ENCODE measurements at places on chromosomes 7 and 10. TPM values are rescaled to one million over a fixed set of nuclear protein-coding genes. Genes with fewer than 3 reads are reported as not detected.

- no peak for DNase-seq
Measured at GRCh38 chr10:105986912-105987635, 1177.4 kb downstream of the SORCS1 start.

DNA sequence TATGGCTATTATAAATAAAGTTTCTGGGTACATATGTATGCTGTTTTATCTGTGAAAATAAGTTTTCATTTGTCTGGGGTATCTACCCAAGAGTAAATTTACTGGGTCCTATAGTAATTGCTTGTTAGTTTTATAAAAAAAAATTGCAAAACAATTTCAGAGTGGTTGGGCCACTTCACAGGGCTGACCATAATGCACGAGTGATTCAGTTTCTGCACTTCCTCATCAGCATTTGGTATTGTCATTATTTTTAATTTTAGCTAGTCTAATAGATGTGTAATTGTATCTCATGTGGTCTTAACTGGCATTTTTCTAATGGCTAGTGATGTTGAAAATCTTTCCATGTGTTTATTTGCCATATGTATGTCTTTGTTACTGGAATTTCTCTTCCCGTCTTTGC, 452.4 kb upstream of the AKR1E2 start:
- DNase-seq = no peak

GRCh38 chr7:111292026-111292470, 201.1 kb downstream of the LRRN3 start:
- no peak for DNase-seq

DNA sequence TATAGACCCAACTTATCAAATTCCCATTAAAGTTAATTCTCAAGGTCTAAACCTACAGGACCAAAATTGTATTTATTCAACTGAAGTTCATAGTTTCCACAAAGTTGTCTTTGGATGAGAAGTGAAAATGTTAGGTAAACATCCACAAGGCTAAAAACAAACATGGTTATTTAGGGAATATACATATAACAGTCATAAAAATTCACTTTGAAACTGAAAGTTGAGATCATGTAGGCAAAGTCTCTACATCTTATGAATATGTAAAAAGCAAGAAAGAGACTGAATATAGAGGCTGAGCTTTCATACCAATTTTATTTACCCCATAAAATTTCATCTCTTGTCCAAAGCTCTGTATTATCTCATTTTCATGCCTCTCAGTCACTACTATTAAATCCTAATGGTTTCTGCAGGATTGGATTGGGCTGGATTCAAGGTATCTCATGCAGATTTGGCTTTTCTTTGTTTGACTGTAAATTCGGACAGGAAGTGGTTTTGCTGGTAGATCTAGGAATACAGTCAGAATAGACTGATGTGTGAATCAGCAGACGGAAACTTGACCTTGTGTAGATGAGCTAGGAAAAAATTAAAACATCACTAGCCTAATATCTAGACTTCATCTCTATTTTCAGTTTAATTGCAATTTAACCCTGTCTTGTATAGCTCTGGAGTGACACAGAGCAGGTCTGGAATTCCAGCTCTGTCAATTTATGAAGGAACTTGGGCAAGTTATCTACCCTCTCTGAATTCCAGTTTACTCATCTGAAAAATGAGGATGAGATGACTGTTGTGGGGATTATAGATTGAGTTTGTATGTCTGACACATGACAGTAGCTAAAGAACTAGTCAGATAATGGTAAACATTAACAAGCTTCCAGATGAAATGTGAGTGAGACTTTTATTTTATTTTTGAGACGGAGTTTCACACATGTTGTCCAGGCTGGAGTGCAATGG, 27.3 kb upstream of the SKAP2 start:
- no peak for DNase-seq

GRCh38 chr7:141402277-141402996, 148.8 kb upstream of the AGK start:
- no peak for DNase-seq

SCIN gene
- total RNA-seq = 0.96 TPM
